CD4-positive, alpha-beta memory T cell (primary cell): ENCODE measurements at places on chromosomes 11 and 22.
A peak's percentile ranks its signal among the peaks of the same experiment; 100 is the strongest.

DNA sequence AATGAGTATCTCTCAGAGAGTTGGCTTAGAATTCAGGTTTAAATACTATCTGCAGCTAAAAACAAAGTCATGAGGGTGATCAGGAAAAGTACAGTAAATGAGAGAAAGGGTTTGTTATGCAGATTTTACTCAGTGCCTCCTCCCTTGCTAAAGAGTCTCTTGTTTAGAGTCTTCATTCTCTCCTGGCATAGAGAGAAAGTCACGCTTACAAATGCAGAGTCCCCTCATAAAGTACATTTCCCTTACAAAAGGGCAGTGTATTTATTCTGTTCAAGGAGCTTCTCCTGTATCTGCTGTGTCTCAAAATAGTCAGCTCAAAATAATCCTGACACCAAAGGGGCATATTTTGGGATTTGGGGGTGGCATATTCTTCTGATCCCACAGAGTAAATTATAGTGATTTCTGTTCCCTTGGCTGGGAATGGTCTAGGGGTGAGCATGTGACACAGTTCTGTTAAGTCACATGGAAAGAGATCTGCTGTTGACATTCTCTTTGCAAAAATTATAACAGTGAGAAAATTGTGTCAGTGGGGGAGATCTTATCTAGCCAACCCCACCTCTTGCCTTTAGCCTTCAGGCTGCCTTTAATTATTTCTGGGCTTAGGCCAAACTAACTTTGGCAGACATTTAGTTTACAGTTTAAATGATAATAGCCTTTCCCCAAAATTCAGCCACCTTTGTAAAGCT, 102.9 kb downstream of the MTNR1B start:
- no peaks in the 10 kb centered on the region for H3K36me3 ChIP-seq
- no peaks in the 10 kb centered on the region for H3K4me1 ChIP-seq
- no peak for DNase-seq
- H3K27ac ChIP-seq: no peak overlapping the region

GRCh38 chr11:108221371-108221770, 1.1 kb downstream of the NPAT start:
- no peaks in the 10 kb centered on the region for H3K27me3 ChIP-seq
- H3K27ac ChIP-seq: peak overlapping the region; percentile 97
- no peaks in the 10 kb centered on the region for H3K36me3 ChIP-seq
- H3K4me1 ChIP-seq: peaks cover 58% of the 10 kb centered on the region
- no peak for DNase-seq

DNA sequence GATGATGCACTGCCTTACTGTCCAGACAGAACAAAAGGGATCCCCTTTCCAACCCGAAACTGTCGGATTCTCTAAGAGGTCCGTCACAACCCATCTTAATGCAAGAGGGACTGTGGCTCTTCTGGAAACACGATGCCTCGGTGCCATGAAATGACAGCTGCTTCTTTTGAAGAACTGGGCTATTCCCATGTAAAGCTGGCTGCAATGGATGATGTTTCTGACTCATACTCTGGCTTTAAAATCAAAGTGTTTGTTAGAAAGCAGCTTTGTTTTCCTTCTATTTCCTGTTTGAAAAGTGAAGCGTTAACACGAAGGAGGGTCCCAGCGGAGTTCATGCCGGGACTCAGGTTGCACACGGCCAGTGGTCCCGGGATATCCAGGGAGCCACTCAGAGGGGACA, 3.1 kb downstream of the TP53AIP1 start:
- DNase-seq: no peak
- no peaks in the 10 kb centered on the region for H3K27me3 ChIP-seq
- no peaks in the 10 kb centered on the region for H3K36me3 ChIP-seq

DNA sequence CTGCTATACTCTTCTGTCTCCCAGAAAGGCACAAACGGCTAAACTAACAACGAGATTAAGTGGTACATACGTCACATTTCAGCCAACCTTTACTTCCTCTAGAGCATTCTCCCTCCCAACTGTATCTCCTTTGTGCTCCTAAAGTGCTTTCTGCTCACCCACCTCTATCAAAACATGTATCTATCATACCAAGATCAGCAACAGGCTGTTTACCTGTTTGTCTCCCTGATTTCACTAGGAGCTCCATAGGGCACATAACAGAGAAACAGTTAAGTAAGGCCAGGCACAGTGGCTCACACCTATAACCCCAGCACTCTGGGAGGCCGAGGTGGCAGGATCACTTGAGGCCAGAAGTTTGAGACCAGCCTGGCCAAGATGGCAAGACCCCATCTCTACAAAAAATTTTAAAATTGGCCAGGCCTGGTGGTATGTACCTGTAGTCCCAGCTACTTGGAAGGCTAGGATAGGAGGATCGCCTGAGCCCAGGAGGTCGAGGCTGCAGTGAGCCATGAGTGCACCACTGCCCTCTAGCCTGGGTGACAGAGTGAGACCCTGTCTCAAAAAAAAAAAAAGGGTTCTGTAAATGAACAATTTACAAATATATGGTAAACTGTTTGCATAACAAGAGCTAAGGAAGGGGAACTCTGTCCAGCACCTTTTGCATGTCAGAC, 2.8 kb downstream of the NDUFC2 start:
- peak overlapping the region; percentile 32 for H3K27ac ChIP-seq
- H3K27me3 ChIP-seq: no peaks in the 10 kb centered on the region
- no peak for DNase-seq
- H3K4me3 ChIP-seq: no peak overlapping the region
- H3K36me3 ChIP-seq: peaks cover 10% of the 10 kb centered on the region

DNA sequence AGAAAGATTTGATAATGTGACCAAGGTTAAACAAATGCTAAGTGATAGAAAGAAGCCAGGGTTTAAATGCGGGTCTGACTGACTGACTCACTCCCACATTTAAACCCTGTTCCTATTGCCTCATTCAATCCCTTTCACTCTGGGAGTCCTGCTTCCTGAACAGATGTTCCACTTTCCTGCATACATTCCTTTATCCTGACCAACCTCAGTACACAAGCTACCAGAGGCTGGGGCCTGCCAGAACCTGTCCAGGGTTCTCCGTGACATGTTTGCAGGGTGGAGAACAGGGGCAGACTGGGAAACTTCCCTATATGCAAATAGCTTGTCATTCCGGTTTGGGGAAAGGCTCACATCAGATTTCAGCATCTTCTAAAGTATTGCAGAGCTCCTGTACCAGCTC, 3.0 kb upstream of the ANKK1 start:
- H3K4me3 ChIP-seq: no peak overlapping the region
- H3K36me3 ChIP-seq: no peaks in the 10 kb centered on the region
- peaks cover 3% of the 10 kb centered on the region for H3K27me3 ChIP-seq
- no peak for DNase-seq
- H3K27ac ChIP-seq: no peak overlapping the region

GRCh38 chr11:129396454-129396853, 20.8 kb downstream of the BARX2 start:
- H3K27ac ChIP-seq: no peak overlapping the region
- H3K4me1 ChIP-seq: no peaks in the 10 kb centered on the region
- no peaks in the 10 kb centered on the region for H3K27me3 ChIP-seq
- H3K36me3 ChIP-seq: no peaks in the 10 kb centered on the region
- H3K4me3 ChIP-seq: no peak overlapping the region
- no peak for DNase-seq

- DNase-seq: no peak
- no peaks in the 10 kb centered on the region for H3K36me3 ChIP-seq
- no peak overlapping the region for H3K4me3 ChIP-seq
- H3K27me3 ChIP-seq: no peaks in the 10 kb centered on the region
- H3K27ac ChIP-seq: no peak overlapping the region
Measured at GRCh38 chr11:34318111-34319037, 39.4 kb downstream of the ABTB2 start.

DNA sequence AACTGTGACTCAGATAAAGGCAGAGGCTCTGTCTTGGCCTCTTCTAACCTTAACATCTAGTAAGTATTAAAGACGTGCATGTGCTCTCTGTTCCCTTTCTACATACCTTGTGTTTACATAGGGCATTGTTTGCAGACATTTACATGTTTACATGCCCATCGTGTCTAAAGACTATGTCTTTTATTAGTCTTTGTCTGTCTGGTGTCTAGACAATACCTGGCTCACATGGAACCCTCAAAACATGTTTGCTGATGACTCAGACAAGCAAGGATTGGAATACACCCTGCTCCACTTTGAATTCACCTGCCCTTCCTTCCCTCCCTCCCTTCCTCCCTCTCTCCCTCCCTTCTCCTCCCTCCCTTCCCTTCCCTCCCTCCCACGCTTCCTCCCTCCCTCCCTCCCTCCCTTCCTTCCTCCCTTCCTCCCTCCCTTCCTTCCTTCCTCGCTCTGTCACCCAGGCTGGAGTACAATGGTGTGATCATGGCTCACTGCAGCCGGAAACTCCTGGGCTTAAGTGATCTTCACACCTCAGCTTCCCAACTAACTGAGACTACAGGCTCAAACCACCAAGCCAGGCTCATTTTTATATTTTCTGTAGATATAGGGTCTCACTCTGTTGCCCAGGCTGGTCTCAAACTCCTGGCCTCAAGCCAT, 23.7 kb upstream of the SORL1-AS1 start:
- H3K36me3 ChIP-seq: peaks cover 34% of the 10 kb centered on the region
- H3K4me3 ChIP-seq: no peak overlapping the region
- H3K27ac ChIP-seq: no peak overlapping the region
- peaks cover 82% of the 10 kb centered on the region for H3K4me1 ChIP-seq
- DNase-seq: no peak

DNA sequence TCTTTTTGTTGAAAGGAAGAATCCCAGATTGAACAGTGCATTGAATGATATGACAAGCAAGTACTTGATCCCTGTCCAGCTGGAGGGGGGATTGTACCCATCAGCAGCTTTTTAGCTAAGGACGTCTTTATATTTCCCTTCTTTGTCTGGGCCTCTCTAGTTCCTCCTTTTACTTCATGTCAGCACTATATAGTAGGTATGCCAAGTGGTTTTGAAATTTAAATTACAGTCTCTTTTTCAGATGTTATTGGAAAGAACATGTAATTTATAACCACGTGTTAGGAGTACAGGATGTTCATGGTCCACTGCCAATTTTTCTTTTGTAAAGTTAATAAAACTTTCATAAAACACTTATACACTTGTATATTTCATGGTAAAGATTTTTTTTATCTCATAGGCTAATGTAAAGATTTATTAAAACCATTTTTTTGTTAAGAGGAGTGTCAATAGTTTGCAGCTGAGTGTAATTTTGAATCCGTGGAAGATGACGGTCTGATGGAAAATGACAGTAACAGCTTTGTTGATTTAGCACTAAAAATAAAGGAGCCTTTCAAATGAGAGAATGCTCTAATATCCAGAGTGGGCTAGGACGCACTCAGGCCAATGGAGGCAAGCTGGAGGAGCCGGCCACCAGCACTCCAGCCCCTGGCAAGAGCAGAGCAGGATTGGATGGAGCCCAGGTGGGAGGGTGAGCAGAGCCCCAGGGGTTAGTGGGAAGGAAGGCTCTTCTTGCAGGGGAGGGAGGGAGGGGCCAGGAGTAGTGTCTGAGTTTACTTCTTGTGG, 488.3 kb downstream of the INSC start:
- no peak overlapping the region for H3K4me3 ChIP-seq
- no peak overlapping the region for H3K27ac ChIP-seq
- H3K27me3 ChIP-seq: no peaks in the 10 kb centered on the region
- no peaks in the 10 kb centered on the region for H3K36me3 ChIP-seq
- H3K4me1 ChIP-seq: no peaks in the 10 kb centered on the region
- DNase-seq: no peak
